Suprapubic skin (tissue), 4 donors: ENCODE measurements at places on chromosomes 2 and 18.

- DNase-seq = no peak
These were observed 1.2 kb upstream of the SELENOI start for GRCh38 chr2:26344581-26345282.

DNA sequence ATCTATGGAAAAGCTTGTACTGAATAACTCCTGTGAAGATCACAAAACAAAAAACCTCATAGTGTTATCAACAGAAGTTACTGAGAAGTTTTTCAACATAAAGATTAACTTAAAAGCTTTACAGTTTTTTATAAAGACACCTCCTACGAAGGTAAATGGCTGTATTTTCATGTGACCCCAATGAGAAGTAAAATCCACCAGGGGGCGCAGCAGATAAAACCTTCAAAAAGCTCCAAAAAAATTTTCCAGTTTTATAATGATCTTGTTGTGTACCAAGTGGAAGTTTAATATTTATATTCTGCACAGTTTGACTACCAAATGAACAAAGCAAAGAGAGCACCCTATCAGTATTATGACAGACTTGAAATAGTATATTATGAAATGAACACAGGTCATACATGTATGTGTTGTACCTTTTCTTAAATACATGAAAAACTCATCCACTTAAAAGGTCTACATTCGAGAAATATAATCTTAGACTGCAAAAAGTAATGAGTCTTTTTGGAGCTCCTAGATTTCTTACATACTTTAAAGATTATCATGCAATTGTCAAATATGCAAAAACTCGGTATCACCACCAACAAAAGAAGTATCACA is 38.5 kb downstream of the PNO1 start:
- no peak for DNase-seq

- peak; percentile 52 for DNase-seq
These were observed 36.4 kb downstream of the EMILIN2 start for GRCh38 chr18:2883076-2883735.

DNA sequence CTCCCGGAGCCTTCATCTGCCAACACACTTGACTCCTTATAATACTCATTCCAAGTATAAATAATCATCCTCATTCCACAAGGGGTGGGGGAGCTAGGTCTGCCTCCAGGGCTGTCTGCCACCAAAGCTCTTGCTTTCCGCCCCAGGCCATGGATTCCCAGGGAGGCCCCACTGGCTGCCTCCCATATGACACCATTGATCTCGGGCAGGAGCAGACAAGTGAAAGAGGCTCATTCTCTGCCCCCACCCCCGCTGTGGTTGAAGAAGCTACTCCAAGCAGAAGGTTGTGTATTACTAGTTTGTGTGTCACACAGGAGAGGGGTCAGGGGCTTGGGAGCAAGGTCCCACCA is 99.5 kb downstream of the MRO start:
- DNase-seq = no peak

- no peak for DNase-seq
These were observed 129.3 kb downstream of the AGAP1 start for GRCh38 chr2:235623111-235623510.

DNA sequence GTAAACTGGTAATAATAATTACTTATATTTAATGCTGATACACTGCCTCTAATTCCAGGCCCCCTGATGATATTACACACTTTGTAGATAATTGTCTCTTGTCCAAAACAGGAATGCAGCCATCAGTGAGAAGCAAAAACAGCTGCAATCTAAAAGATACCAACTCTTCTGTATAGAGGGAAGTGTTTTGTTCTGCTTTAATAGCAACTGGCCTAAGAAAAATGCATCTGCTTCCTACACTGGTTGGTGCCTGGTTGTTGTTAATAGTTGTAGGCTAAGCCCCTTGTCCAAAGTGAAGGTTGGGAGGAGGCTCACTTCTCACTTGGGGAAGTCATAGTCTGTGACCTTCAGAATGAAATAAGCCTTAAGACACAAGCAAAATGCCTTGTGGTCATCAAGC is 332.0 kb downstream of the ZNF521 start:
- no peak for DNase-seq

DNA sequence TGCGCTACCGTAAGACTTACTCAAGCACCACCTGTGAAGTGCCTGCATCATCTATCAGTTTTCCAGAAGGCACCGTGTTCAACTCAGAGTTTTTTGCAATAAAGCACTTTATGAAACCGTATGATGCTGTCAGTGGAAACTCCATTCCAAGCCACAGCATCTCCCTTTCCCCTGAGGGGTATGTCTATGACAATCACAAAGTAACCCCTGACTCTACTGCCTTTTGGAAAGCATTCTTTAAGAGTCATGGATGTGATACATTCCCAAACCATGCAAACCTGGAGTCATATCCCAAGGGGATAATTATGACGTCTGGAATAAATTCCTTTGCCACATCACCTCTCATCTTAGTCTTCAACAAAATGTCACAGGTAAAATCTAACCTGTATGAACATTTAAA is 39.2 kb downstream of the UNC50 start:
- no peak for DNase-seq

DNA sequence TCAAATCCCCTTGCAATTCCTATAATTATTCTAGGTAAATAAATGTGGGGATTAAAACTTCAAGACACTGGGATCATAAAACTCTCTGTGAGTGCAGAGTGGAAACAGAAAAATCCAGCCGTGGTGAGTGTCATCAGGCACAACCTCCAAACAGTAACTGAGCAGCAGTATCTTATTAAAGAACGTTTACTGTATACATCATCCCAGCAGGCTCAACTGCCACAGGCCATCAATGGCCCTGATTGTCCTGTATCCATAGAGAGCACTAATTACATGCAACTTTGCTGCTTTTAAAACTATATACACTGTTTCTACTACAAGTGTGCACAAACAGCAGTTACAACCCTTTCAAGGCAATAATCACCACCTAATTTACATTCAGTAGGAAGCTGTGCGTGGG is 23.9 kb downstream of the GAREM1 start:
- DNase-seq = no peak

GRCh38 chr2:130385709-130386108 is 29.9 kb downstream of the PTPN18 start:
- no peak for DNase-seq

DNA sequence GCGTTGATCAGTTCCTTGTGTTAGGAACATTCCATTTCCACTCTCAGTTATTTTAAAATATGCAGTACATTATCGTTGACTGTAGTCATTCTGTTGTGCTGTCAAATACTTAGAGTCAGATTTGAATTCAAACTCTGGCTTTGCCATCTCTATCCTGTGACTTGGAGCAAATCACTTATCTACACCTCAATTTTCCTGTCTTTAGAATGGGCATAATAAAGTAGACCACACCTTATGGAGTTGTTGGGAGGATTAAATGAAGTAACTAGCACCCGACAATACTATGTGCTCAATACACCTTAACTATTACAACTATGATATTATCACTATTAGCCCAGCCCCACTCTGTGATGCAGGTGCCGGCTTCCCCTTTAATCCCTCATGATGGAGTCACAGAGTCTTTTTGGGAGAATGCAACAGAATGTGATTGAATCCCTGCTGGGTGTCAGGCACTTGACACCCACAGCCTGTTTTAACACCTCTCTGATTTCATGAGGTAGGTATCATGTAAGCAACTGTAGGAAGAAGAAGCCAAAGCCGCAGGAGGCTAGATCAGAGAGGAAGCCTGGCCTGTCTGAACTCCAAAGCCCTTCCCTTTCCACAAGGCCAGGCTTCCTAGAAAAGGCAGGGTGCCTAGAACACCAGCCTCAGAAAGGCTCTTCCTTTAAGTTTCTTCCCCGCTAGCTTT is 308.4 kb downstream of the NAPG start:
- DNase-seq = no peak

- no peak for DNase-seq
These were observed 923 bp downstream of the AMER3 start for GRCh38 chr2:130756053-130756873.

DNA sequence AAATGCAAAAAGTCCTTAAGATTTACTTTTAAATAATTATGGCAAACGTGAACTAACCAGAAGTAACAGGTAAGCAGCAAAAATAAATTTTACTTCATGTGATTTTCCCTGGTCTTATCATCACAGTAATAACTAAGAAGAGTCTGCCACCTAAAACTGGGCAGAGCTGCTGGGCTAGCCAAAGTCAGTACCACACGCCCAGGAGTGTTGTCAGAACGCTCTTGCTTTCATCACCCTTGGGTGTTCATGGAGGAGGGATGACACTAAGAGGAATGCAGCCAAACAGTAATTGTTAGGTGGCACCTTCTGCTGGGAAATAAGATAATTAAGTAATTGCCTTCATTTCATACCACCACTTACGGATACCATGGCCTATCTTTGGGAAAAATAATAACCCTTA is 92.0 kb upstream of the NEUROD1 start:
- DNase-seq = no peak

- no peak for DNase-seq
These were observed 90.8 kb upstream of the L3MBTL4 start for GRCh38 chr18:6505498-6505875.

GRCh38 chr2:40062381-40062780 is 283.3 kb upstream of the THUMPD2 start:
- DNase-seq = no peak

DNA sequence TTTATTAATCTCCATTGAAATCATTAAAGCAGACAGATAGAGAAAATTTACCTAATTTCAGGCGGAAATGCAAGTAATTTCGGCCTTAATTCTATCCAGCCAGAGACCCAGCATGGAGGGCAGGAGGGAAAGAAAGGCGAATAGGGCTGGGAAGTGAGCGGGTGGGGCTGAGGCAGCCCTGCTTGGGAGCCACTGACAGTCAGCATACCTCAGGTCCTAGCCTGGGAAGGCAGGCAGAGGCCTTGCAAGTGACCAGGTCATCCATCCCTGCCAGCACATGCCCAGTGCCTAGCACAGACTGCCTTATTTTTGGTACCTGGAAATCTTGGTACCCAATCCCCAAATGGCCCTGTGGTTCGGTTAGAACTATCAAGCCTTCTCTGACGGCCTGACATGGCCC is 1.5 kb downstream of the GDF7 start:
- DNase-seq = no peak

DNA sequence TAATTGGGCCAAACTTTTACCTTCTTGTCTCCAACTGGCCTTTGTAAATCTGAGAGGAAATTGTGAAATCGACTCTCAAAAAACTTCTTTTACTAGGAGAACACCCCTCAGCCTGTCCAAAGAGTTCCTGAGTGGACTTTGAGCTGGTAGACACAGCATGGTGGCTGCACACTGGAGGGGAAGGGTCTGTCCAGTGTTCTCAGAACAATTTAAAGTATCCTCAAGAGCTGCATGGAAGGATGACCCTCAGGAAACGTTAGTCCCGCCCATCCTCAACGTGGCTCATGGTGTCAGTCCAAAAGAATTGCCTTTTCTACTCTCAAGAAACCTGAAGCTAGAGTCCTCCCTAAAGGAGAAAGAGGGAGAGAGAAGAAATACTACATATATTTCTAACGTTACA is 182.7 kb downstream of the EPHA4 start:
- no peak for DNase-seq

- DNase-seq = no peak
These were observed 33.9 kb downstream of the TMEM18 start for GRCh38 chr2:643334-643733.

GRCh38 chr18:58077329-58077728 is 33.3 kb downstream of the NEDD4L start:
- DNase-seq = no peak

- no peak for DNase-seq
These were observed 136.8 kb upstream of the EPHA4 start for GRCh38 chr2:221708902-221709301.

- no peak for DNase-seq
These were observed 137.8 kb downstream of the PID1 start for GRCh38 chr2:229133155-229133772.

DNA sequence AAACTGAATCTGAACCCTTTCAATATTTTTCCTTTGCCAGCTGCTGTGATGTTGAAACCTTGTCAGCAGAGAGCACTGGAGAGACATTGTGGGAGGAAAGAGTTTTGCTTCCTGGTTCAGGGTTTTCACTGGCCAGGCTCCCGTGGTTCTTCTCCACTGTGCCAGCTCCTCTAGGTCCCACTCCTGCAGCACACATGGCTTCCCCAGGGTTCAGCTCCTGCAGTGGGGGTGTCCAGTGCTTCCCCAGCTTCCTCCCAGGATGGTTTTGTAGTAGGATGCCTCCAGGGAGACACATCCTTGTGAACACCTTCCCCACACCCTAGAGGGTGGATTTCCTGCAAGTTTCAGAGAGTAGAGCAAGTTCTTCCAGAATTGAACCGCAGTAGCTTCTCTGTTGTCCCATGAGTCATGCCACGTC is 24.0 kb upstream of the SULT1C3 start:
- DNase-seq = no peak

- DNase-seq = no peak
These were observed 259.6 kb downstream of the CLIP4 start for GRCh38 chr2:29374823-29375222.

DNA sequence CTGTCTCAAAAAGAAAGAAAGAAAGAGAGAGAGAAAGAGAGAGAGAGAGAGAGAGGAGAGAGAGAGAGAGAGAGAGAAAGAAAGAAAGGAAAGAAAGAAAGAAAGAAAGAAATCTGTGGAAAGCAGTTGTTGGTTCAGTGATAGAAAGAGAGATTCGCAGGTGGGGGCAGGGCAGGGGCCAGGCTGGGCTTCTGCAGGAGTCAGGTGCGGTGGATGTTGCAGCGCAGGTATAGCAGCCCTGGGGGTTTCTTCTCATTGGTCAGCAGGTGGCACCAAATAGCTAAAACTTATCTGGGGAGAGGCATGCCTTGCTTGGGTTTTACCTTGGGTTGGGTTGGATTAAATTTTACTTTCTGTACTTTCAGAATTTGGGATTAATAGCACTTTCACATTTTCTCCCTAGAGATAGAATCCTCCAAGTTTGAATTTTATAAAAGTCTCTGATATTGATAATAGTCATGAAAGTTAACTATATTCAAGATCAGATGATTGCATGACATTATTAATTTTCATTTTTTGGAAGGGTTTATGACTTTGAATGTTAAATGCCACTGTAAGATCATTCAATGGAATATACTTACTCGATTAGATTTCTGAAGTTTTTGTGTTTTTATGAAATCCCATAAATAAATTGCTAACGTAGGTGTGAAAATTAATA is 66.6 kb downstream of the SPTBN1 start:
- no peak for DNase-seq

DNA sequence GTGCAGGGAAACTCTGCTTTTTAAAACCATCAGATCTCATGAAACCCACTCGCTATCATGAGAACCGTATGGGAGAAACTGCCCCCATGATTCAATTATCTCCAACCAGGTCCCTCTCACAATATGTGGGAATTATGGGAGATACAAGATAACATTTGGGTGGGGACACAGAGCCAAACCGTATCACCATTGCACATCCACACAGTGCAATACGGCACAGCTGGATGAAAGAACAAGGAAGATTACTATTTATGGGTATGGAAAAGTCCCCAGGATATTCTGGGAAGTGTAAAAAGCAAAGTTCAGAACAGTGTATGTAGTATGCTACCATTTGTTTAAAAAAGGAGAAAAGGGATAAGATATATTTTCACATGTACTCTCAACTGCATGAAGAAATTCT is 290.1 kb downstream of the PIK3C3 start:
- no peak for DNase-seq

- no peak for DNase-seq
These were observed 290.0 kb upstream of the CXCR4 start for GRCh38 chr2:136407952-136408318.
